ENCODE measurements at places on chromosomes 7 and 10.

DNA sequence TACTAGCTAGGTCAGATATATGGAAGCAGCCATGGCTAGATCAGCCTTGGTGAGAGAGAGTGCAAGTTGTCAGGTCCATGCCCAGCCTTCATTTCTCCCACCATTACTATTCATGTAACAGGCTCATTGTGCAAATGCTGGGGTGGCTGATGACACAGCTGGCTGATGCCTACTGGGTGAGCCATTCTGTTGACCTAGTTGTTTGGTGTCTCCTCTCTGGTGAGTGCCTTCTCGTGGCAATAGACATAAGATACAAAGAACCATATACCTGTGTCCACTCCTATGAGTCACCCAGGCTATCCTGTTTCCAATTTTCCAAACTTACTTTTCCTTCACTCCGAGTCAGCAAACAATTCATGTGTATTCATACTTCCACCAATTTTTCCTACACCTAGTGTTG, 46.0 kb downstream of the ZNF25 start:
- no peak for DNase-seq

DNA sequence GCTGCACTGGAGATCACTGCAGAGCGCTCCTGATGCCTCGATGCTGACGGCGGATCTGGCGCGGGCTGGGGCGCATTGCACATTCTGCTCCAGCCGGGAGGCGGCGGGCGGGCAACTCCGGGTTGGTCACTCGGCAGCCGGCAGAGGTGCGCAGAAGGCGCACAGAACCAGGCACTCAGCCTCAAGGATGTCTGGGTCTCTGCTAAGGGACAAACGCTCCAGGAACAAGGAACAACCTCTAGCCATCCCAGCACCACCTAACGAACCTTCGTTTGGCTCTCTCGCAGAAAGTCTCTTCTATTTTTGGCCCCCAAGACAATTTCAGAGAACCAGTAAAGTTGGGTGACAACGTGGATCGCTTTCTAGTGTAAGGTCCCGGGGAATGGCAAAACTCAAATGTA, 254.6 kb downstream of the OTUD1 start:
- DNase-seq = no peak

DNA sequence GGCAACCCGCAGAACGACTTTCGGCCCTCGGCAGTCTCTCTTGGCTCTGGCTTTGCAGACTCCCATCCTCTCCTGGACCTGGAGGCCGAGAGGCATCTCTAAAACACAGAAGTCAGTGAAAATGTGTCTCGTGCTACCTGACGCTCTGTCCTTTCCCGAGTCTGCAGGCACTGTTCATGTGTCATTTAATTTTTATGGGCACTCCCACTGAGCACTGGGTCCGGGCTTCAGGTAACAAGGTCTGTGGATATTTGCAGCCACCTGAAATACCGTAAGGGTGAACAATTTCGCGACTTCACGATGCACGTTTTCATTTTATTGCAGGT, 96.8 kb downstream of the GLRX3 start:
- no peak for DNase-seq

DNA sequence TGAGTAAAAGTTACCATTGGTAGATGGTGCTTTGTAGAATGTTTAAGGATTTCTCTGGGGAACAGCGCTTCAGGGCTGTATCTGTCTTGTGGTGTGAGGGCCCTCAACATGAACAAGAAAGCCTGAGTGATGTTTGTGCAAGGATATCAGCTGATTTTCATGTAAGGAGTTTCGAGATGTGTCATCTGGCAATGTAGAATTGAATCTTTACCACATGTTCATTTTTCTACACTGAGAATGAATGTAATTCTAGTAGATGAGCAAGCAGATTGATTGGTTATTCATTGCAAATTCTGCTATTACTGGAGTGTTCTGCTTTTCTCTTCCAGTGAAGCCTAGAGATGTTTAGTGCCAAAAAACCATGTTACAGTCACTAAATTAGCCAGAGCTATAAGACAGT, 87.7 kb downstream of the ST7 start:
- no peak for DNase-seq

- DNase-seq = no peak
Measured at GRCh38 chr10:18738835-18739234, 79.6 kb downstream of the ARL5B start.

DNA sequence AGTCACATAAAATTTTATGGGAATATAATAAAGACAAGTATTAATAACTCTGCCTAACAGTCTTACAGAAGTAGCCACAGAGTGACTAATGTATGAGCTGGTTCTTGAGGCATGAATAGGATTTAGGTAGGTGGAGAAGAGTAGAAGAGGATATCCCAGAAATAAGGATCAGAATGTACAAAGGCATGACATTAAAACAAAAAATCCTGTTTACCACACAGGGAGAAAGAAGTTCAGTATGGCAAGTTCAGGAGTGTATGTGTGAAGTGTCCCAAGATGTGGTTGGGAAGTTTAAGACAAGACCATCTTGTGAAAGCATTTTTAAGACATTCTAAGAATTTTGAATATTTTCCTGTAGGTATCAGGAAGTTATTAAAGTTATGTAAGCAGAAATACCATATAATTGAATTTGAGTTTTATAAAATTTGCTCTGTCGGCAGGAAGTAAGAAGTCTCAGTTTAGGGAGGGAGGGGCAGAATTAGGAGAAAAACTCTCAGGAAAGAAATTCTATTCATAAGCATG, 64.7 kb upstream of the CAV2 start:
- peak; percentile 42 for DNase-seq

DNA sequence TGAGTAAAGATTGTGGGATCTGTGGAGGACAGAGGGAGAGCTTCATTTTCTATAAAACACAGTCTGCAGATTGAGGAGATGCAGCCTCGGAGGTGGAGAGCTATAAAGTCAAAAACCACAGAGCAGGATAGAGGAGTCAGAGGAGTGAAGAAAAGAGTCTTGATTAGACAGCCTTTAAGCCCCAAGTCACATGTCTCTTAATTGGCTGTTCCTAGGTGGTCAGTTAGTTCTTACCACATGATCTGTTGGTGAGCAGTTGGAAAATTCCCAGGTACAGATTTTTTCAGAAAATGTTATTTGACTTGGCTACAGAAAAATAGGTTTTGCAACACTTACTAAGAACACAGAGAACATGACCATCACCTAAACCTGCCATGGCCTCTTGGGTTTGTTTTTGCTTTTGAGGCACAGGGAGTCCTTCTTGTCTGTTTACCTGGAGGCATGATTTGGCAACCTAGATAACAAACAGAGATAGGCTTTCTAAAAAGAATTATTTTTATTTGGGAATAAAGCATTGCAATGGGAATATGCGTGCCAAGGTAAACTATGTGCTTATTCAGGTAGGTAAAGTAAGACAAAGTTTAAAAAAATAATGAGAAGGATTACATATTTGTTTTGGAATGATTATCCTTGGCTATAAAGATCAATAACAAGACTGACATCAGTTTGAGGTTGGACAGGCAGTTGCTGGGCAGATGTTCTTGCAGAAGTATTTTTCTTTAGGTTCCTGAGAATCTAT, 604 bp upstream of the CYP3A43 start:
- no peak for DNase-seq

DNA sequence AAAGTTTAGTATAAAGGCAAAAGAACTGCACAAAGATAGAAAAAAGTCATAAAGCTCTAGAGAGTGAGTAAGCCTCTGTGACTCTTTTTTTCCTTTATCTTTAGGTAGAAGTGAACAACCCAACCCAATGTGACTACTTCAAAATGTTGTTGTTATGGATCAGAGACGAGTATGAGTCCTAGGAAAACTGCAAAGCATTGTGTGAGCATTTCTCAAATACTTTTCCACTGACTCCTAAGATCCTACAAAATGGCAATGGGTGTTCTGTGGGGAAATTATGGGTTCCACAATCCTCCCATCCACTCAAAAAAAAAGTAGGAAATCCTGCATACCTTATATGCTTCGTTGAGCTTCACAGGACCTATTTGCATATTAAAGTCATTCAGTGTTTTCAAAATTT, 177.1 kb downstream of the DGKI start:
- DNase-seq = no peak

DNA sequence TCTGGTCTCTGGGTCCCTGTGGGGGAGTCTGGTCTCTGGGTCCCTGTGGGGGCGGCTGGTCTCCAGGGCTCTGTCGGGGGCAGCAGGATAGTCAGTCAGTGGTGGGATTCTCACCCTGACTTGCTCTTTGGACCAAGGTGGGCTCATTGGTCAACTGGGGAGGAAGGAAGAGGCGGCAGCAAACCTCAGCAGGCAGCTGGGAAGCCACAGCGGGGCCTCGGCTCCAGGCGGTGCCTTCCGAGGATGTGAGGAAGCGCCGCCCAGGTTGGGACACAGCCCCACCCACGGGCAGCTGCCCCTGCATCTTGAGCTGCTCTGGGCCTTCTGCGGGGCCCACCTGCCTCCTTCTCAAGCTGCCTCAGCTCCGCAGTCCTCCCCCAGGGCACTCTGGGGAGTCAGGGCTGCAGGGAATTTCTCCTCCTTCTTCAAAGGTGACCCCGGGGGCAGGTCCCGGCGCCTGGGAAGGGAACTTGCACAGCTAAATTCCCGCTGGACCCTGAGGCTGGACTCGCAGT, 20.4 kb upstream of the KNDC1 start:
- DNase-seq = no peak

- DNase-seq = no peak
Measured at GRCh38 chr7:13099154-13099795, 411.8 kb downstream of the ARL4A start.

- DNase-seq = no peak
Measured at GRCh38 chr7:92682330-92682729, 92.1 kb upstream of the FAM133B start.

- no peak for DNase-seq
Measured at GRCh38 chr7:5333121-5334045, 50.6 kb downstream of the SLC29A4 start.

- DNase-seq = no peak
Measured at GRCh38 chr7:128265906-128266300, 24.8 kb downstream of the LEP start.

GRCh38 chr7:42071372-42072261, 165.4 kb downstream of the GLI3 start:
- no peak for DNase-seq

- DNase-seq = no peak
Measured at GRCh38 chr7:18530224-18531179, 35.0 kb downstream of the HDAC9 start.

GRCh38 chr10:6002809-6003510, 25.6 kb upstream of the IL15RA start:
- no peak for DNase-seq

GRCh38 chr10:130954326-130954905, 357.1 kb downstream of the TCERG1L start:
- no peak for DNase-seq

- peak; percentile 64 for DNase-seq
Measured at GRCh38 chr7:142811154-142811737, 40.5 kb downstream of the PRSS2 start.

- DNase-seq = no peak
Measured at GRCh38 chr10:77478247-77478961, 159.2 kb downstream of the KCNMA1 start.

DNA sequence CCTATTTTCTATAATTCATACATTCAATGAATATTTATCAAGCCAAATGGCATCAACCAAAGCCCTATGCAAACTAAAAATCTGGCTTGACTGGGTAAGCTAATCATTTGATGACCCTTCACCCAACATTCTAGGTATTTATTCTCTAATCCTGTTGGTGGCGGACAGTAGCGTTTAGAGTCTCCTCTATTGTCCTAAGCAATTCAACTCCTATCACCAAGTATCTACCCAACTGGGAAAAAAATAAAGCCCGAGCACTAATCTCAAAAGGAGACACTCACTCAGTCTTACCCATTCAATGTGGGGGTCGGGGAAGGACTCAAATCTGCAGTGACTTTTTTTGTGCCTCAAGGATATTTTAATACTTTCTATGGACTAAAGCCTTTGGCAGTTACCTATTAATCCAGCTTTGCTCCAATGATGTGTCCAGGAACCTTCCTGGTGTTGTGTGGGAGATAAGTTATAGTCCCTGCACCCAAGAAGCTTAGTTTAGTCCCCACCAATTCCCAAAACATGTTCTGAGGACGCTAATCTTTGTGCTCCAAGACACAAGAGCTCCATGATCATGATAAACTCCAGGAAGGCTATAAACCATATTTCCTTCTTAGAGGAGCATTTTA, 30.6 kb downstream of the DNMBP start:
- DNase-seq = no peak

- DNase-seq = no peak
Measured at GRCh38 chr7:133303372-133303771, 50.5 kb downstream of the EXOC4 start.

- no peak for DNase-seq
Measured at GRCh38 chr10:122422266-122422989, 32.0 kb upstream of the ARMS2 start.

GRCh38 chr10:114202812-114203211, 23.7 kb downstream of the TDRD1 start:
- DNase-seq = no peak

GRCh38 chr7:117098457-117098856, 145.2 kb downstream of the ST7 start:
- no peak for DNase-seq

DNA sequence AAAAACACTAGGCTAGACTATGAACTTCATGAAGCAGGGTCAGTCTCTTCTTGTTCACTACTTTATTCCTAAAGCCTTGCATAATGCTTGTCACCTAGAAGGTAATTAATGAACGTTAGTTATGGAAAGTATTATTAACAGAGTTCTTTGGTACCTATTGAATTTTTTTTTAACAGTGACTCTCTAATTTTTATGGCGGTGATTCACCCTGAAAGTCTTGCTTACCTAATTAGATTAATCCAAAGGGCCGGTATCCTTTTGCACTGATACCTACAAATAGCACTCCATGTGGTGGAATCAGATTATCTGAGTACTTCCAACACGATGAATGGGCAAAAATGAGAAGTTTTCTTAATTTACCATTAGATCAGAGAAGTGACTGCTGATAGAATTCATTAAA, 31.7 kb downstream of the STAM start:
- no peak for DNase-seq

DNA sequence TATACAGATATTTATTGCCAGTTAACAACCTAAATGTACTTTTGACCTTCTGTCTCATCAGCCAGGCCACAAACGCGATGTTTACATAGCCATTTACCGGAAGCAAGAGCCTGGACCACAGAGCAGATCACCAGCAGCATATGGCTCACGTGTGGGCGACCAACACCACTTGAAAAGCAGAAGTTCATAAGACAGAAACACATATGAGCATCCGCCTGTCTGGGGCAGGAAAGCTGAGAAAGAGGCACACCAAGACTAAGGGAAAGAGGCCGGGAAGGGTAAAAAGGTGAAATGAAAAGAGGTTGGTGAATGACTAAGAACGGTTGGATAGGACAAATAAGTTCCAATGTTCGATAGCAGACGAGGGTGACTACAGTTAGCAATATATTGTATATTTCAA, 1.3 kb downstream of the ABCB1 start:
- no peak for DNase-seq

- DNase-seq = no peak
Measured at GRCh38 chr10:10865913-10866312, 151.8 kb upstream of the CELF2 start.

- no peak for DNase-seq
Measured at GRCh38 chr10:76334255-76334654, 902.8 kb downstream of the LRMDA start.

DNA sequence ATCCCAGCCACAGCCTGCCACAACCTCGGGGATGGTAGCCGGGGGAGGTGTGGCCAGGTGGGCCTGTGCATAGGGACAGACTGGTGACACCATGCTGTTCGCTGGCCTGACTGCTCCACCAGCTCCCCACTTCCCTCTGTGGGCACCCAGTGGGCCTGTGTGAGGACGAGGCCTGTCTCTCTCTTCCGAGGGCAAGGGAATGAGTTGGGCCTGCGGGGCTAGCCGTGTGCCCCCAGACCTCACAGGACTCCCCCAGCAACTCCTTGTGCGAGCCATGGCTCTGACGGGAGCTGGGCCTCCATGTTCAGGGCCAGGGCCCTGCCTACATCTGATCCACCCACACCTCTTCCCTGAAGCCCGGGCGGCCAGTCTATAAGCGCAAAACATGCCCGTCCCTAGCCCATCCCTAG, 40.5 kb downstream of the PWWP2B start:
- DNase-seq = no peak

Data from COLO829 (cell line).